CD4-positive, alpha-beta T cell treated with Interleukin-6 at 100 ng/mL for 8 hours (primary cell): ENCODE measurements at places on chromosomes 7 and 10.

GRCh38 chr7:100639995-100640516 lies 1.3 kb downstream of the TFR2 start:
- DNase-seq = no peak

DNA sequence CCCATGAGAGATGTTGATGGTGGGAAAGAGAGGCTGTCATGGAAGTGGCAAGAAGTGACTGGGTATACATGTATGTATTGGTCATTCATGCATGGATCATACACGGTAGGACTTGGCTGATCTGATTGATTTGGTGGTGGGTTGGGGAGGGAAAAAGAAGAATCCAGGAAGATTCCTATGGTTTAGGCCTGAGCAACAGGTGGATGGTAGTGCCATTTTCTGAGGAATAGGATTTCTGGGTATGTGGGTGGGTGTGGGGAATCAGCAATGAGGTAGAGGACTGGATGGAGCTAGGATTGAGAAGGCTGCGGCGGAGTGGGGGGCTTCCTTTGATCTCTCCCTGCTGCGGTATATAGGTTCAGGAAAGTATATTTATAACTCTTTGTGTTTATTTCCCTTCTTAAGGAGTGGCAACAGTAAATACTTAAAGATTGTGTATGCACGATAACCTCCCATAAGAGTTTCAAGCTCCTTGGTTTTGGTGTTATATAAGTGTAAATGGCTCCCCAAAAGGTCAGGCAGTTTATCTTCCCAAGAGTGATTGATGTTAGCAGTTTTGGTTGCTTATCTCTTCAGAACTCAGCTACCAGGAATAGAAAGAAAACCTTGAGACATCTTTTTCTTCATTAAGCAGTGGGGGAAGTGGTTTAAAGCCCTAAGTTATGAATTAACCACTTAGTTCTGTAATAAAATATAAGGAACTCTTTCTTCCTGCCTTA lies 100.1 kb downstream of the LSMEM1 start:
- DNase-seq = no peak

DNA sequence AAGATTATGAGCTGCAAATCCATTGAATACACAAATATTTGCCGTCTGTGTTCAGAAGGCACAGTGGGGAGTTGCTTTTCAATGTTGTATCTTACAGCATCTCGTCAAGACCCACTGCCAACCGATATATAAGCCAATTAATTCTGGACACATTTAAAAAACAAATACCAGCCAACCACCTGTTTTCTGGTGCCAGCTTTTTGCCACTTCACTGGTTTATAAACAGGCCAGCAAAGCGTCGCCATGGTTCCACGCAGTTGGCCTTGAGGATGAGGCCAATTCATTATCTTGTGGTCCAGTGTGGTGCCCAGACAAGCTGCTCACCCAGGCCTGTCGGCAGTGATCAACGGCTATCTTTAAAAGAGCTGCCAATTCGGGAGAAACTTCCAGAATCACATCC lies 321.0 kb downstream of the TCERG1L start:
- no peak for DNase-seq

- no peak for DNase-seq
These were observed 37.0 kb downstream of the KLF6 start for GRCh38 chr10:3747984-3748383.

DNA sequence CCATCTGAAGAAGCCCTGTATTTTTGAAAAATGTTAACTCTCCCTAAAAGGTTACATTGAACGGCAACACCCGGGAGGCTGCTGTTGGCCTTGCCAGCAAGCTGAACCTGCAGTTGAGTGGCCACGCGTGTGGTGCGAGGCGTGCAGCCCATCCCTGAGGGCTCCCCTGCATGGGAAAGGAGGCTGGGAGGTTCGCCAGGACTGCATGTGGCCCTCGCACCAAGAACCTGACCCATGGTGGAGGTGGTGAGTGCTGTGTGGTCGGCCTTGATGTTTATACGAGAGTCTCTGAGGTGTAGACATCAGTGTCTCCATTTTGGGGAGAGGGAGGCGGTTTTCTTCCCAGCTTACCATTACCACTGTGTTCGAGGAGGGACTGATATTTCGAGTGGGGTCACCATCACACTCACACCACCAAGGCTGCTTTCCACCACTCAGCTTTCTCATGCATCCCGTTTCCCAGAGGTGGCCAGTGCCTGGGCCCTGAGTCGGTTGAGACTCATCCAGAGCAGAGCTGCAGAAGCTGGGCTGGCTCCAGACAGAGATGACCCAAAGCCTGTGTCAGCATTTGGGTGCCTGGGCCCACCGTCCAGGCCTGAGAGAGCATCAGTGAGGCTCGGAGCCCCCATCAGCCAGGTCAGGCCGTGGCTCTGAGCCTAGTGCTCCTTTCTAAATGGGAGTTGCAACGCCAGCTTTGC lies 222.6 kb downstream of the EBF3 start:
- no peak for DNase-seq

GRCh38 chr10:836782-837181 lies 94.7 kb downstream of the LARP4B start:
- no peak for DNase-seq

GRCh38 chr7:156875766-156876165 lies 17.2 kb downstream of the LMBR1 start:
- DNase-seq = no peak

GRCh38 chr10:101631821-101632475 lies 43.8 kb downstream of the DPCD start:
- no peak for DNase-seq

- DNase-seq = no peak
These were observed 41.1 kb downstream of the SIRT1 start for GRCh38 chr10:67925449-67926005.

DNA sequence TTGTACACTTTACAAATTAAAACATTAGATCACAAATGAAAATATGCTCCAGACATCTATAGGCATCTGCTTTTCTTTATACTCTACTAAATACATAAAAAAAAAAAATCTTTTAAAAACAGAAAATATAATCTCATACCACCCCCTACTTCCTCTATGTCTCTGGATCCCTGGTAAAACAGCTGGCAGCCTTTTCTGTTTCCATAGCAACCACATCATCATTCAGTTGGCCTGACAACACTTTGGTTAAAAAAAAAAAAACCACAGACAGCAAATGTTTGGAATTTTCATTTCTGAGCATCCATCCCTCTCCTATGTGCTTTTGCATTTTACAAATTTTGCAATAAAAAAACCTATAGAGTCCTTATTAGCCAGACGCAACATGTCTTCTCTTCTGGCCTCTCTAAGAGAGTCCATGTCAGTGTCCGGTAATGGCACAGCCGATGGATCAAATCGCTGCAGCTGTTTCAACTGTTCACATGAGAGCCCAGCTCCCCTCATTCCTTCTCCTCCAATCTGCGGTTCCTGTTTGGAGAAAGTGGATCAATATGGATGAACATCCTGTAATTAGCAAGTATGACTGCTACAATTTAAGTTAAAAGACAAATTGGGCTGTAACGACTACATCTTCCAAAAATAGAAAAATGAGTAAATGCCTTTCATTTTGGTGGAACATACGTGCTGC lies 105.6 kb downstream of the NSUN6 start:
- no peak for DNase-seq

- no peak for DNase-seq
These were observed 176.6 kb downstream of the BMPER start for GRCh38 chr7:34081935-34082334.

DNA sequence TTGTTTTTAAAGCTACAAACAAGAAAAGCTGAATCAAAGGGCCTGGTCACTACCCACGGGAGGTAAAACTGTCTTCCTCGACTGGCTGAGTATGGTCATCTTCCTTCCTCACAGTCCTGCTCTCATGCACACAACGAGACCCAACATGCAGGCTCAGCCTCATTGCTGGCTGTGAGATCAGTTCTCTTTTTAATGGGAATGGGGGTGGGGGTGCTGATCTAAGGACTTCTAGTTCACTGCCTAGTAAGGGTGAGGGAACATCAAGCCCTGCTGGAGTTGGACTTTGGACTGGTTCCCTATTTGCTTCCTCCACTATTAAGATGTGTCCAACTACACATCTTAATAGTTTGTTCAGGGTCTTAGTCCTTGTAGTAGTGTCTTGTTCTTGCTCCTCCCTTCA lies 48.2 kb downstream of the ABCB4 start:
- no peak for DNase-seq

DNA sequence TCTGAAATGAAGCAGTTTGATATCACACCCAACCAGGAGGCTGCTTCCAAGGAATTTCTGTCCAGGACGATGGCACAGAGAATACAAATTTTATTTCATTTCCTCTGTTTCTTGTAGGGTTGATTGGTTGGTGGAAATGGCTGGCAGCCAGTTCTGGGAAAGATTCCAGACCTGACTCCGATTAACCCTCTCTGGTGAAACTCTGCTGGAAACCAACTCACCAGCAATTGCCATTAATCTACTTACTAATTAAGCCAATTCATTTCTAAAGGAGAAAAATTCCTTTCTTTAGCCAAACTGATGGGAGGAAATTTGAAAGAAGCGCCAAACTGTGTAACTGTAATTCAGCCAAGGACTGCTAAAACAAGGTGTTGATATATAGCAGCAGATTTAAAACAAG lies 10.7 kb downstream of the PTF1A start:
- no peak for DNase-seq

DNA sequence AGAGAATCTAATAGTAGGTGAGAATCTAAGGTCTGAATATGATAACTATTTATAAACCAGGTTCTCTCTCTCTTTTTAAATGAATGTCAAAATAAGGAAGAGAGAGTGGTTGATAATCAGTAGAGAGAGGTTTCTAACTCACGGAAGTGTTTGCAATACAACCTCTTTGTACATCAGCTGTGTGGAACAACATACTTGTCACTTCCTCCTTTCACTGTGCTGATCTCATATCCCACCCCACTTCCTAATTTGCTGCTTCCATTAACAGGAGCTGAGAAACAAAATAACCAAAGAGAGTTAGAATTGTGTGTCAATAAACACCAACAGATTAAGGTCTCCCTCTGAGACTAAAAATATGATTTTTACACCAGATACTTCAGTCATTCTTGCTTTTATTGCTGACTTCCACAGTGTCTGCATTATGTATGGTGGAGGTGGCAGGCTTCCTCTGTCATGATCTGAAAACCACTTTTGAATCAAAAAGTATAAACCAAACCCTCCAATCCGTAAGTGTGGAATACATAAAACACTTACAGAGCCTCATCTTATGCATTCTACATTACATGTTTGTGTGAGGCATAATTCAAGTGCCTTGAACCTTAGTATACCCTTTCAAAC lies 25.0 kb downstream of the CACUL1 start:
- DNase-seq = peak; percentile 36

- DNase-seq = no peak
These were observed 457 bp downstream of the NSUN5 start for GRCh38 chr7:73308074-73308664.

- no peak for DNase-seq
These were observed 25.3 kb downstream of the DENND11 start for GRCh38 chr7:141676618-141677017.

GRCh38 chr10:96077156-96077555 lies 33.8 kb downstream of the CCNJ start:
- no peak for DNase-seq

DNA sequence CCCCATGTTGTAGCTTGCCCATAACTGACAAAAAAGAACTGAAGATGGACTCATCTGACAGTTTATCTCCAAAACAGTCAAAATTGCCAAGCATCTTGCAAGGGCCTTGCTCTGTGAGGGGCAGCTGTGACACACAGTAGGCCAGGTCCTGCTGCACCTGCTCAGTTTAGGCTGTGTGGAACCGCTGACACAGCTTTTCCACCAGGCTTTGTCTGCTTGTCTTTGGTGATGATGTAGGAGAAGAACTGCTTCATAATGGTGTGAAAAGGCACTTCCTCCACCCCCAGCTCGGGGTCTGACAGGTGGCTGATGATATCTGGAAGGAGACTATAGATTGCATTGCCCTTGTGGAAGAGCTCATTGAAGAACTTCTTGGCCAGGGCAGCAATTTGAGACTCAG lies 92.6 kb downstream of the NPSR1 start:
- DNase-seq = no peak

- no peak for DNase-seq
These were observed 96.2 kb upstream of the FGFR2 start for GRCh38 chr10:121694327-121694965.

- DNase-seq = no peak
These were observed 158.9 kb downstream of the RTKN2 start for GRCh38 chr10:62109587-62110293.

GRCh38 chr10:69715899-69716606 lies 85.7 kb upstream of the COL13A1 start:
- DNase-seq = no peak

DNA sequence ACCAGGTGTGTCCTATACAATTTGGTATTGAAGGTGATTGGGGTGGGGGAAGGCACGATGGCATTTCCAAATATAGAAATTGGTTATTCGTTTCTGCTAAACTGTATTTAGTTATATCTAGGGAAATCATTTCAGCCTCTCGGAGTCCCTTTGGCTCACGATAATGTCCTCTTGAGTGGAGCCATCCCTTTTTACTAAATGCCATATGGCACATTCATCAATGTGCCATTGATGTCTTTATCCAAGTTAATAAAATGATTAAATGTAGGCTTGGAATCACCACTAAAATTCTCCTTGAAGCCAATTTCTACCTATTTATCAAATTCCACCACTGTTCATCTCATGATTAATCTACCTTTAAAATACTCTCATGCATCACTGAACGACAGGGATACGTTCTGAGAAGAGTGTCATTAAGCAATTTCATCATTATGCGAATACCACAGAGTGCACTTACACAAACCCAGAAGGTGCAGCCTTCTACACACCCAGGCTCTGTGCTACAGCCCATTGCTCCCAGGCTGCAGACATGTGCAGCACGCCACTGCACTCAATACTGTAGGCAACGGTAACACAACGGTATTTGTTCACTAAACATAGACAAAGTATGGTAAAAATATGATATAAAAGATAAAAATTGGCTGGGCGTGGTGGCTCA lies 219.2 kb upstream of the C7orf33 start:
- no peak for DNase-seq

DNA sequence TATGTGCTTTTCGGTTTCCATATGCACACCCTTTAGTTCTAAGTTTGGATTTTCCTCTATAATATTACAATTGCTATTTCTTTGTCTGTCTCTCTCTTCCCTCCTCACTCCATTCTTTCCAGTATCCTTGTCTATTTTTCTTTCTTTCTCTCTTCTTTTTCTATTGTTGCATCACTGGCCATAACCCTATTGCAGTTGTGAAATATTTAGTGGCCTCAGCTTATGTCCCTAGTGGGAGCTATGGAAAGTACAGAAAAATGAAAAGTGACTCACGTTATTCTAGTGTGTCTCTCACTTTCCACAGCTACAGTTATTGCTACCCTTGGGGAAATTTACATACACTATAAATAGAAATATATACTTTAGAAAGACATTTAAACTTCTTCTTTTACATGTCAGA lies 59.1 kb downstream of the CNTNAP2 start:
- DNase-seq = no peak
